ENCODE measurements at places on chromosomes 2 and 18.

DNA sequence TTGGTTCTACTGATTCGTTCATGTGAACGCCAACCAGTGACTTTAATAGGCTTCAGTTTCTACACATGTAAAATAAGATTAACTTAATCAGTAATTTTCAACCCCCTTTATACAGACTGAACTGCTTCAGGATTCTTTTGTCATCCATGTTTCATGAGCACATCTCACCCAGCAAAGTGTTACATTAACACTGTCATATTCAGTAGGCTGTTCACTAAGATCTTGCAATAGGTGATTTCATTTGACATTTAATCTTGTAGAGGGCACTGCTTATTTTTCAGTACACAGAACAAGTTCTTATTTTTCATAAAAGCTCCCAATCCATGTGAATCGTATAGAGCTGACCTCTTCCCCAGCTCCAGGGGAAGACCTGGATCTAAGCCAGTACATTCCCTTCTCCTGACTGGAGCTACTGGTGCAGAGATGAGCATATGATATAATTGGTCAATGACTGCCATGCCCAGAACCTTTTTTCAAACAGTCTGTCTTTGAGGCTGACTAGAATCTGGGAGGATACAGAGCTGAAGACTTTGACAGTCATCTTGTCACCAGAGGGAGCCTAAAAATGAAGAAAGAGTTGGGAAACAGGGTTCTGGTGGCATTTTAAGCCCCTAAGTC, 72.2 kb upstream of the CHRNA1 start:
- no peak overlapping the region for H3K4me3 ChIP-seq
- H3K4me1 ChIP-seq: peaks cover 17% of the 10 kb centered on the region
- H3K36me3 ChIP-seq: peaks cover 52% of the 10 kb centered on the region
- no peaks in the 10 kb centered on the region for H3K27me3 ChIP-seq
- no peak for DNase-seq

- no peaks in the 10 kb centered on the region for H3K36me3 ChIP-seq
- peaks cover 3% of the 10 kb centered on the region for H3K27me3 ChIP-seq
Measured at GRCh38 chr2:82501217-82501616, 1957.9 kb downstream of the SUCLG1 start.

- peak overlapping the region; percentile 89 for H3K27ac ChIP-seq
- H3K4me3 ChIP-seq: no peak overlapping the region
- H3K4me1 ChIP-seq: peaks cover 68% of the 10 kb centered on the region
- peaks cover 8% of the 10 kb centered on the region for H3K27me3 ChIP-seq
- no peaks in the 10 kb centered on the region for H3K36me3 ChIP-seq
Measured at GRCh38 chr2:23551875-23552274, 166.9 kb downstream of the KLHL29 start.

DNA sequence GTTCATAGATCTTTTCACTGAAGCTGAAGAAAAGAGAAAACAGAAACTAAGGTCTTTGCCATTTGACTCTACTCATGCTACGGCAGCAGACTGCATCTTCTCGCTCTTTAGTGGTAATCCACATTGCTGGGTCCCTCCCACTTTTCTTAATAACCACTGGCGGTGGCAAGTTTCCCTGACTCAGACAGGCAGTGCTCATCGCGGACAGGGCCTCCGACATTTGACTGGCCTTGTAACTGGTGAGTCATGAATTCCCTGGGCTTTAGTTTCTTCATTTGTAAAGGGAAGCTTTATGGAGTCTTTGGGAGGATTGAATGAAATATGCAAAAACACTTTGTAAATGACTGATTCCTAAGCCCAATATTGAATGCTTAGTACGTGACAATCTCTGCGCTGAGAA, 238.2 kb upstream of the RBBP8 start:
- no peak for DNase-seq
- no peak overlapping the region for H3K4me3 ChIP-seq
- H3K36me3 ChIP-seq: no peaks in the 10 kb centered on the region
- no peak overlapping the region for H3K27ac ChIP-seq
- no peaks in the 10 kb centered on the region for H3K4me1 ChIP-seq

DNA sequence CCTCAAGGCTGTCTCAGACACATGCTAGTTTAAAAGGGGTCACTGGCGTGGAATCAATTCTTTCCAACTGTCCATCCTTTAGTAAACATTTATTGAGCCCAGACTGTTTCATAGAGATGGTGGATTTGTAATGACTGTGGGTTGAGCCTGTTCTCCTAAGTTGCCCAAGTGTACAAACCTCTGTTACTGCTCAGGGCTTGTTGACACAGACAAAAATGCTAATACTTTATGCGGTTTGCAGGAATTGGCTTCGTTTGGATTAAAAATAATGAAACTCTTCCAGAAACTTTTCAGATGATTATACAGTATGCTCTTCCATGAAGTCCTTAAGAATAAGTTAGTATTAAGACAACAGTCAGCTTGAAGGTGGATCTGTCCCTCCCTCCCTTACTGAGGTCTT, 83.6 kb upstream of the MGAT5 start:
- peaks cover 19% of the 10 kb centered on the region for H3K4me1 ChIP-seq
- no peak overlapping the region for H3K4me3 ChIP-seq
- peaks cover 18% of the 10 kb centered on the region for H3K36me3 ChIP-seq

- H3K4me1 ChIP-seq: peaks cover 5% of the 10 kb centered on the region
Measured at GRCh38 chr2:29774624-29775023, 146.8 kb downstream of the ALK start.

DNA sequence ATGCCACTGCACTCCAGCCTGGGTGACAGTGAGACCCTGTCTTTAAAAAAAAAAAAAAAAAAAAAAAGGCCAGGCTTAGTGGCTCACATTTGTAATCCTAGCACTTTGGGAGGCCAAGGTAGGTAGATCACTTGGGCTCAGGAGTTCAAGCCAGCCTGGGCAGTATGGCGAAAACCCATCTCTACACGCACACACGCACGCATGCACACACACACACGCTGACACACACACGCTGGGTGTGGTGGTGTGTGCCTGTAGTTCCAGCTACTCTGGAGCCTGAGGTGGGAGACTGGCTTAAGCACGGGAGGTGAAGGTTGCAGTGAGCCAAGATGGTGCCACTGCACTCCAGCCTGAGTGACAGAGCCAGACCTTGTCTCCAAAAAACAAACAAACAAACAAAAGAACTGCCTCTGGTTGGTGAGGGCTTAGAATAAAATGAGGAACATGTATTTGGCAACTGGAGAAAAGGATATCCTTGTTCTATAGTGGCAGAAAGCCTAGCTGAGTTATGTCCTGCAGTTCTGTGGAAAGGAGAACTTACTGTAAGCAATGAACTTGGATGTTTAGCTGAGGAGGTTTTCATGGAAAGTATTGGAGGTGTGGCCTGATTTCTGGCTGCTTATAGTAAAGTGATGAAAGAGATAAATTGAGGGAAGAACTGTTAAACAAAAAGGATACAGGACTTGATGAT, 34.0 kb downstream of the HAT1 start:
- peak overlapping the region; percentile 71 for H3K27ac ChIP-seq
- no peaks in the 10 kb centered on the region for H3K4me1 ChIP-seq

DNA sequence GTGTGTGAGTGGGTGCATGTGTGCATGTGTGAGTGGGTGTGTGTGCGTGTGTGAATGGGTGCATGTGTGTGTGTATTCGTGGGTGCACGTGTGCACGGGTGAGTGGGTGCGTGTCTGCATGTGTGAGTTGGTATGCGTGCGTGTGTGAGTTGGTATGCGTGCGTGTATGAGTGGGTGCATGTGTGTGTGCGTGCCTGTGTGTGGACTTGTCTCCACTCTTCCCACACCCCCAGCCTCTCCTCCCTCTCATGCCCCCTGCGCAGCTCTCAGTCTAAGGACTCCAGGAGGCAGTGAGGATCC, 5.1 kb upstream of the OTOF start:
- peaks cover 7% of the 10 kb centered on the region for H3K4me1 ChIP-seq
- H3K4me3 ChIP-seq: no peak overlapping the region
- no peak overlapping the region for H3K27ac ChIP-seq
- H3K36me3 ChIP-seq: no peaks in the 10 kb centered on the region
- peaks cover 25% of the 10 kb centered on the region for H3K27me3 ChIP-seq

- peaks cover 16% of the 10 kb centered on the region for H3K4me1 ChIP-seq
- H3K36me3 ChIP-seq: no peaks in the 10 kb centered on the region
- peaks cover 12% of the 10 kb centered on the region for H3K27me3 ChIP-seq
- H3K27ac ChIP-seq: no peak overlapping the region
- no peak for DNase-seq
Measured at GRCh38 chr18:23627321-23627720, 35.4 kb downstream of the ANKRD29 start.

Measured in nephron progenitor cell (in vitro differentiated cells).